ENCODE measurements at places on chromosomes 2 and 18.

DNA sequence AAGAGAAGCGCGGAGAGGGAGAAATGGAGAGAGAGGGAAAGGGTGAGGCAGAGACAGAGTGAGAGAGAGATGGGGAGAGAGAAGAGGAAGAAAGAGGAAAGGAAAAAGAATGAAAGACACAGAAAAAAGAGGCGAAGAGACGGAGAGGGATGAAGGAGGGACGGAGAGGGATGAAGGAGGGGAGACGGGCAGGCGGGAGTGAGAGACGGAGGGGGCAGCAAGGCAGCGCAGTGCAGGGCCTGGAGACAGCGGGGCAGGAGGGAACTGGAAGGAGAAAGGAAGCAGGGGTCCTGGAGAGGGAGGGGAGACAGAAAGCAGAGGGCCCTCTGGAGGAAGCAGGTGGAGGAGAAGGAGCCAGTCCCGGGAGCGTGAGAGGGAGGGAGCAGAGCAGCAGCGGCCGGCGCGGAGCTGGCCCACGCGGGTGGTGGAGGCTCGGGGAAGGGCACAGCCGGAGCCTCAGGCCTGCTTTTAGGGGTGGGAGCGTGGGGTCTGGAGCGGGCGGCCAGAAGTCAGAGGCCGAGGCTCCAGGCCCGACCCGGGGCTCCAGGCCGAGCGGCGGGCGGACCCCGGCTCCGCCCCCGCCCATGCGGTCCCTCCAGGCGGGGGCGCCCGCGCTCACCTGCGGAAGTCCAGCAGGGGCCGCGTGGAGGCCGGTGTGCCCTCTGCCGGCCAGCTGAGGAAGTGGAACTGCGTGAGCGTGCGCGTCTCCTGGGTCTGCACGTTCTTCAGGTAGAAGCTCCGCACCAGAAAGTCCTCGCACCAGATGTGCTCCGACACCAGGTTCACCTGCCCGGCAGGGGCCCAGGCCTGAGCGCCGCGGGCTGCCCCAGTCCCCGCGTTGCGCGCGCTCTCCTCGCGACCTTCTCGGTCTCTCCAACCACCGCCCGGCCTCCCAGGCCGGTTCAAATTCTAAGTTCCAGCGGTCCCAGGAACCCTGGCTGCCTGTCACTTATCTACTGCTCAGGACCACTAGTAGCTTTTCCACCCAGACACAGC is 14.5 kb downstream of the PTPRN start:
- no peak for DNase-seq

DNA sequence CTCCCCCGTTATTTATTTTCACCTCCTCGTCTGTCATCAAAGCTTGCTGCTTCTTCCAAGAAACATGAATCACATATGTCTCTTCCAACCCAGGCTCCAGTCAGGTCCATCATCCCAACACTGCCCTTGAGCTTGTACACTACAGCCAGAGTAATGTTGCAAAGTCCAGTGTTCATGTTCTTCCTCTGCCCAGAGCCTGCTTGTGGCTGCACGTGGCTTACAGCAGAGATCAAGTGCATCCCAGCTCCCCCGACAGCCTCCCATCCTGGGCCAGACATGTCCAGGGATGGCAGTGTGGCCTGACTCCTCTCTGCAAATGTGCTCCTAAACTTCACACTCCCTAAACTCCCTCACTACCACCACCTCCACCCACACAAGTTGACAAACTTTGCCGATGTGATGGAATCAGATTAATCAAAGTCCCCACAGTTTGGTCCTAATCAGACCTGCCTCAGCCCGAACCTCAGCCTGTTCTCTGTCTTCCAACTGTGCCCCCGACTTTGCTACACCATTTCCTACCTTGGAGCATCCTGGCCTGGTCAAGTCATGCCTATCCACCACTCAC is 54.2 kb upstream of the MAPRE3 start:
- no peak for DNase-seq

GRCh38 chr2:142038826-142039225 is 92.0 kb downstream of the LRP1B start:
- DNase-seq: no peak

GRCh38 chr2:71604726-71605120 is 151.4 kb downstream of the DYSF start:
- no peak for DNase-seq

DNA sequence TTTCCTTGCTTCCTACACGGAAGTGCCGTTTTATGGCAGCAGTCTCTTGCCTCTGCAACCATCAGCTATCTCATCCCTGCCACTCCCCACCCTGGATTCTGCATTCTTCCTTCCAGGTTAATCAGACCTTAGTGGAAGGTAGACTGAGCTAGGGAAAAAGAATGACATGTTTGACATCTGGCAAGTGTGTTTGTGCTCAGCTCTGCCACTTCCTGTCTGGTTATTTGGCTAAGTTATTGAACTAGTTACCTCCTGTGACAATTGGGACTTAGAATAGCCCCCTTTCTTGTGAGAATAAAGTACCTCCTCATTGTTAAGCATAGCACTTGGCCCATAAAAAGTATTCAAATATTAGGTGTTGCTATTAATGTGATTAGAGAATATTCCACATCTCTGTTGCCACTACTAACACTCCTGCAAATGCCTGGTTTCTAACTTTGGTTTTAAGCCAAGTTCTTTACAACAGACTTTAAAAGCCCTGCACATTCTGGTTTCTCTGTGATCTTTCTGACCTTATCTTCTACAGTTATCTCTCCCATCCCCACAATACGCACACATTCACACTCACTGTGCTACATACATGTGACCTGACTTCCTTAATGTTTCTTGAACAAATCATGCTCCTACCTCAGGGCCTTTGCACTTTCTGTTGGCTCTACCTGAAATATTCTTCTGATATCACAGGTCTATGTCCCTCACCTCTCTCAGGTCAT is 10.8 kb upstream of the MAPRE2 start:
- DNase-seq: no peak

- DNase-seq: no peak
Observed at GRCh38 chr2:139469985-139470384, 689.8 kb upstream of the NXPH2 start.

DNA sequence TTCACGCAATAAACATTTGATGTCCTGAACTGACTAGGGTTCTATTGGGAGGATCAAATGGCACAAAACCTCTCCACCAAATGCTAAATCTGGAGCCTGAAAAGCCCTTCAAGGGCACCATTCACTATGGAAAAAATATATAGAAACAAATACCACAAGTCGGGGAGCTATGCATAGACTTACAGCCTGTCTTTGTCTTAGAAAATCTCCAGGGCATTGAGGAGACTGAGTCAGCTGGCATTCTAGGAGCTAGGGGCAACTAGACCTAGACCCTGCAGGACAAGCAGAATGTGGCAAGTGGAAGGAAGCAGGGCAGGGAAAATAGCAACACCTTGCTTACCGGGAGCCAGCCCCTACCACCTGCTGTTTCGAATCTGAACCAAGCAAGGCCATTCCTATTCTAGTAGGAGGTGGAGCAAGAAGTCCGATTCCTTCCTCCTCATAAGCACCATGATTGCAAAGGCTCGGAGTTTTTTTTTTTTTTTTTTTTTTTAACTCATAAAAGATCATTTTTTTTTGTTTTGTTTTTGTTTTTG is 77.8 kb downstream of the DDX1 start:
- DNase-seq: no peak

DNA sequence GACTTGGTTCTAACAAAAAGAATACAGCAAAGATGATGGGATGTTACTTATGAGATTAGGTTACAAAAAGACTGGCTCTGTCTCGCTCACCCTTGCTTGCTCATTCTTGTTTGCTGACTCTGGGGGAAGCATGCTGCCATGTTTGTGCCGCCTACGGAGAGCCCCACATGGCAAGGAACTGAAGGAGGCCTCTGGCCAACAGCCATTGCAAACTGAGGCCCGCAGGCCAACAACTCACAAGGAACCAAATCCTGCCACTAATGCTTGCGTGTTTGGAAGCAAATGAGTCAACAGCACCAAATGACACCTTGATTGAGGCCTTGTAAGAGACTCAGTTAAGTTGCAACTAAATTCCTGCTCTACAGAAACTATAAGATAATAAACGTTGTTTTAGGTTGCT is 297.6 kb upstream of the STON1 start:
- DNase-seq: no peak

GRCh38 chr2:151261977-151262291 is 271 bp upstream of the RBM43 start:
- no peak for DNase-seq

GRCh38 chr2:160700021-160700814 is 206.6 kb upstream of the RBMS1 start:
- no peak for DNase-seq

DNA sequence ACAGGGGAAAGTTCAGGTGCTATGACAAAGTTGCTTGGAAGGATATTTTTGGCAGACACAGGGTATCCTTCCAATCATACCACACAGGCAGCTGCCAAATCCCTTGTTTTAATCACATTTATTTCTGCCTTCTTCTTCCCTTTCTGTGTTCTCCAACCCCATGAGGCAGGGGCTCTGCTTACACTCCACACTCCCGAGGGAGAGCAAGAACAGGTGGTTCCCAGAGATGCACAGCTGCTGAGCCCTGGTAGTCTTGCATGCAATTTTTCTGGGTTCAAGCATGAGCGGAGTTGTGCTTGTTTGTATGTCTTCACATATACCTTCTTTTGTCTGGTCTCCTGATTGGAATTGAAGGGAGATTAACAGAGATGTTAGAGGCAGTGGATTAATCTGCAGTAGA is 251.7 kb upstream of the ST6GAL2 start:
- DNase-seq: no peak

All from NCI-H1417 treated with DMSO at 0.1 percent for 48 hours (cell line).